ENCODE measurements at places on chromosomes 12 and 14. TPM values are rescaled to one million over a fixed set of nuclear protein-coding genes. Genes with fewer than 3 reads are reported as not detected.

DNA sequence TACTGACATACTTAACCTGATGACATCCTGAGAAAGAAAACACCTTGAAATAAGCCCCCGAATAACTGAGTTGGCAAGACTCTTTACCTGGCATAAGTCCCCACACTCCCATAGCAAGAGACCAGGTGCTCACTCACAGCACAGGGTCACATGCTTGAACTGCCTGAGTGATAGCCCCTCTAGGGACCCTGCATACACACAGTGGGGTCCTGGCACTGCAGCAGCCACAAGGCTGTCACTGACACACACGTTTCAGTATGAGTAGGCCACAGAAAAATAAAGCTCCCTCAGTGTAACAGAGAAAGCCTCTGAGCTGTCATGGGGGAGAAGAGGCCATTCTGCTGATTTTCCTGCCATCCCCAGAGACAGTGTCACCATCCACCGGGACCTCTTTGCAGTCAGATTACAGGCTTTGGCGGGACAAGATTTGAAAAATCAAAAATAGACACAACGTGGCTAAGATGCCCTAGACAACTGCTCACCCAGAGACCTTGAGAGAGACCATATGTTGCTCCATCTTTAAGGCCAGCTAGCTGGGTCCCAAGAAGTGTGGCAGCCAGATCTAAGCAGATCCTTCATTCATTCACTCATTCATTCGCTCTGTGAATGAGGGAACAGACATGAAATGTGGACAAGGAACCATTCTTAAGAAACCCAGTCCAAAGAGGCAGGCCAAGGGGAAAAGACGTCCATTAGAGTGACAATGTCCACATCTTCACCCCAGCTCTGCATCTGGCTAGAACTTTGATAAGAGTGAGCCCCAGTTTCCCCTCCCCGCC is 1.6 kb downstream of the SCARB1 start:
- DNase-seq, result no peak

- DNase-seq, result peak; percentile 51
Observed at GRCh38 chr12:113048716-113049127, 7.8 kb upstream of the DTX1 start.

- peak; percentile 29 for DNase-seq
Observed at GRCh38 chr14:100305324-100306100, 732 bp downstream of the SLC25A29 start.

GRCh38 chr12:71160585-71160984 is 2.8 kb upstream of the TSPAN8 start:
- no peak for DNase-seq

DNA sequence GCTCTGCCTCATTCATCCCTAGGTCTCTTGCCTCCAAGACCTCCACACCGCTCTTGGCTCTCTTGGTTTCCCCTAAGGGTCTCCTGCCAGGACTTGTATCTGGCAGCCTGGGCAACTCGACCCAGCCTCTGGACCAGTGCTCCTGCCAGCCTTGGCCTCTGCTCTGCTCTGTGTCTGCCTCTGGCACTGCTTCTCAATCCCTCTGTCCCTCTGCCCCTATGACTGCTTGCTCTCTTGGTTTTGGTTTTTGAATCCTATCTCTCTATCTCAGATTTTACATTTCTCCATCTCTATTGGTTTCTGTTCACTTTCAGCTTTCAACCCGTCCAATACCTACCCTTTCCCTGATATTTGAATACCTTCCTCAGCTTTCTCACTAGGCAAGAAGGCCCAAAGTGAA is 6.3 kb downstream of the ITGA5 start:
- DNase-seq, result no peak

Gene GOLGA3
- total RNA-seq, result 77.9 TPM

Gene FITM1
- 2.2 TPM for total RNA-seq

Gene NANOG
- total RNA-seq, result not detected
